ENCODE measurements at places on chromosomes 6 and 20.

- peak; percentile 52 for DNase-seq
Measured at GRCh38 chr20:40962733-40963504, 65.7 kb upstream of the TOP1 start.

GRCh38 chr6:56434606-56435005 is 187.2 kb upstream of the COL21A1 start:
- DNase-seq = no peak

GRCh38 chr6:159806021-159806458 is 6.0 kb downstream of the PNLDC1 start:
- DNase-seq = no peak

- DNase-seq = no peak
Measured at GRCh38 chr6:134309983-134310605, 7.8 kb downstream of the SGK1 start.

DNA sequence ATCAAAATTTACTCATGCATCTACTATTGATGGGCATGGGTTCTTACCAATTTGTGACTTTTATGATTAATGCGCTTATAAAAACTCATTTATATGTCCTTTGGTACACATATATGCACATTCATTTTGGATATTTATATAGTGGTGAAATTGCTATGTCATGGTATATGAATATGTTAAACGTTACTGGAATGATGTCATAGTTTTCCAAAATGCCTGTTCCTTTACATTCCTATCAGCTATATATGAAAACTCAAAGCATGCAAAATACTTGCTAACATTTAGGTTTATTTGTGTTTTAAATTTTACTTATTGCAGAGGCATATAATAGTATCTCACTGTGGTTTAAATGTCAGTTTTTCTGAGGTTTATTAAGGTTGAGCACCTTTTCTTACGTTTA is 1403.1 kb downstream of the HACE1 start:
- DNase-seq = no peak

GRCh38 chr20:16692009-16692408 is 37.8 kb upstream of the SNRPB2 start:
- no peak for DNase-seq
